Mucosa of descending colon (tissue), 3 donors: ENCODE measurements at places on chromosomes 12 and 14. TPM values are rescaled to one million over a fixed set of nuclear protein-coding genes. Genes with fewer than 3 reads are reported as not detected.

Gene PLA2G1B
- total RNA-seq: not detected

Gene CRACR2A
- 69.7 TPM for total RNA-seq

Gene SERPINA5
- 0.53 TPM for total RNA-seq

Gene NYNRIN
- 12.1 TPM for total RNA-seq

Gene KRT85
- not detected for total RNA-seq

Gene OTX2
- total RNA-seq: not detected

Gene KCNK13
- 0.29 TPM for total RNA-seq

Gene TCL1A
- total RNA-seq: not detected

Gene KRT76
- total RNA-seq: not detected

Gene MDGA2
- not detected for total RNA-seq

Gene RPGRIP1
- total RNA-seq: not detected

Gene CPM
- 130 TPM for total RNA-seq

Gene FAM222A
- 1.7 TPM for total RNA-seq

Gene RGS6
- total RNA-seq: 0.66 TPM

Gene RD3L
- total RNA-seq: not detected

Gene SYCP3
- 0.28 TPM for total RNA-seq

Gene EPYC
- total RNA-seq: not detected

Gene GALNT16
- 6.4 TPM for total RNA-seq

Gene MIPOL1
- 11.7 TPM for total RNA-seq

Gene TSHR
- not detected for total RNA-seq

Gene DACT1
- total RNA-seq: 3.0 TPM

Gene GPD1
- total RNA-seq: 1.9 TPM

Gene AHNAK2
- 20.3 TPM for total RNA-seq

Gene CLEC4D
- total RNA-seq: not detected

Gene B3GNT4
- total RNA-seq: 0.26 TPM

Gene DPY19L2
- total RNA-seq: 7.8 TPM

Gene SYNJ2BP
- total RNA-seq: 57.9 TPM

Gene AACS
- total RNA-seq: 39.0 TPM

Gene KRT86
- total RNA-seq: 0.58 TPM

Gene SP1
- total RNA-seq: 111 TPM

Gene FAM90A1
- total RNA-seq: not detected

Gene EML5
- 4.1 TPM for total RNA-seq

Gene CFAP54
- 0.82 TPM for total RNA-seq

Gene RNF212B
- total RNA-seq: not detected

Gene SLCO1C1
- total RNA-seq: 2.1 TPM

Gene CCDC38
- total RNA-seq: not detected

Gene MEG3
- total RNA-seq: 13.8 TPM

Gene ERP27
- 4.1 TPM for total RNA-seq

Gene FBLN5
- total RNA-seq: 18.6 TPM

Gene HOXC5
- not detected for total RNA-seq

Gene GZMH
- 1.2 TPM for total RNA-seq

Gene DHH
- total RNA-seq: 0.54 TPM

Gene PLEKHG3
- total RNA-seq: 72.0 TPM

Gene RTN1
- total RNA-seq: 1.2 TPM

Gene CMA1
- 1.6 TPM for total RNA-seq

Gene SELPLG
- total RNA-seq: 6.0 TPM

Gene TBPL2
- total RNA-seq: not detected

Gene PLEKHH1
- total RNA-seq: 61.5 TPM
